Left ventricle myocardium inferior (tissue), 1 donor: ENCODE measurements at places on chromosomes 7 and 10.

- no peak for DNase-seq
These were observed 34.5 kb downstream of the PPP2R2D start for GRCh38 chr10:131935260-131935659.

DNA sequence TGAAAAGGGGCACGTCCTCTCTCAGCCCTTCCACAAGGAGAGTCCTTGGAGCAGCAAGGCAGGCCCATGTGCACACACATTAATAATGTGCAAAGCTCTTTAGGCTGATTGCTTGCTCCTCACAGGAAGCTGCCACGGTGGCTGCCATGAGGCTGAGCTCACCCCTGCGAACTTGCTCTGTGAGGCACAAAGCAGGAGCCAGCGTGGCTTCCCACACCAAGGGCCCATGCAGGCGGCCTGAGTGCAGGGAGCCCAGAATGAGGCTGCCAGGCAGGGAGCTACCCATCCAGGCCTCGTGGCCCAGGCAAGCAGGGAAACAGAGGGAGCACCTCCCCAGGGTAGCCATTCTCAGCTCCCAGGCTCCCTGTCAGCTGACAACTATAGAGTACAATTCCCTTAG, 242.9 kb downstream of the GRID1 start:
- DNase-seq, result no peak

GRCh38 chr10:3749600-3749999, 35.4 kb downstream of the KLF6 start:
- no peak for DNase-seq

DNA sequence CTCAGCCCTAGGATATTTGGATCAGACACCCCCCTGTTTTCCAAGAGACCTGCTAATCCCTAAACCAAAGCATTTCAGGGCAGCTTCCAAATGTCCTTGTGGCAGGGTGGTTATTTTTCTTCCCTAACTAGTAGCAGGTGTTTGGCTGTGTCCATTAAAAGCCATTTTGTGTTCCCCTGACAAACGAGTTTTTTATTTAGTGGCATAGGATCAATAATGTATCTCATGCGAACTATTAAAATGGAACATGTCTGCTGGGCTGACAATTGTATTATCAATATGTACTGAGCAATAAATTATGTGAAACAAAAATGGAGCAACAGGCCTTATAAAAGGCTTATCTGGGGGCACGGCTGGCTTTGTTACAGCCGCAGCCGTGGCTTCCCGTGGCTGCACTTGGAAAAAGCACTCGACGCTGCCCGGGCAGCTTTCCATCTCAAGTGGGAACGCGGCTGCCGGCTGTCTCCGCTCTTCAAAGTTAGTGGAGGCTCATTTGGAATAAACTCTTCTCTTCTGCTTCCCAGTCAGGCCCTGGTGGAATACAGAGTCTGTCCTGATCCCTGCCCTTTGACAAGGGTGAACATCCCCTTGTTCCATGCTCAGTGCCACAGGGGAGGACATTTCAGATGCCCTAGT, 554.3 kb downstream of the TYW1 start:
- DNase-seq, result peak; percentile 18

DNA sequence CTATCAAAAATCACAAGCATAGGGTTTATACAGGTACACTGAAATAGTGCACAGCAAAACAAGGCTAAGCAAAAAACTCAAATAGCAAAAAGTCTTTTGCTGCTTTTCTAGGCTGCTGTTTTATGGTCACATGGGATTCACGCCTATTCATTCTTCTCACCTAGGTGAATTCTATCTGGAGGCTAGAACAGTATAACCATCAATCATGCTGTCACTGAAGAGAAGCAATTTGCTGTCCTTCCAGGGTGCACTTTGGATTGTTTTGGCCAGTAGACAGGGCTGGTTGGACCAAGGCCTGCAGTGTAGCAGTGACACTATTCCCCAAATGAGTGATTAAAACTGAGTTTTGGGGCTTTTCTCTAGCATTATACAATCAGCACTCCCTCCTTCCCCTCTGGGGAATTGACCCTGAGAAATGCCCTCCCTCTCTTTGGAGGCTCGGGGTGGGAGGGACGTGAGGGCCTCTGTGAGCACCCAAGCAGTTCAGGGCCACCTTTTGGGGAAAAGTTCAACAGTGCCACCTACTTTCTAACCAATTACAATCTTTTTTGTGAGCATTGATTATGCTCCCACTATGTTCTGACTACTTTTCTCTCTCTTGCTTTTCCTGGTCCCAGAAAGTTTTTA, 16.2 kb upstream of the SND1 start:
- DNase-seq, result no peak

GRCh38 chr10:47330804-47331203, 8.6 kb downstream of the GDF2 start:
- DNase-seq, result no peak

DNA sequence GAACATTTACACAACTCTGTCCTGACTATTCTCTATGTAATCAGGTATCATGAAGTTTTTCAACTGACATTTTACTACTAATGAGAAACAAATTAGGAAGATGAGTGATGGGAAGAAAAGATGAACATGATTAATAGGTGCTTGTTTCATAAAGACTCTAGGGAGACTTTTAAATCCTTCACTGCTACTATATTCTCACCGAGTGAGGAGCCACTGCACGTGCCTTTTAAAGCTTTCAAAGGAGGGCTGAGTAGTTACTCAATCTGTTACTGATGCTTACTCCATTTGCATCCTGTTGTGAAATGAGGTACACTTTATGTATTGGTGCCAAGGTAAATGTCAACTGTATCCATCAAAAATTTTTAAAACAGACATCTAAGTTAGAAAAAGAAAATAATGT, 1.3 kb upstream of the COMMD3 start:
- DNase-seq, result no peak

DNA sequence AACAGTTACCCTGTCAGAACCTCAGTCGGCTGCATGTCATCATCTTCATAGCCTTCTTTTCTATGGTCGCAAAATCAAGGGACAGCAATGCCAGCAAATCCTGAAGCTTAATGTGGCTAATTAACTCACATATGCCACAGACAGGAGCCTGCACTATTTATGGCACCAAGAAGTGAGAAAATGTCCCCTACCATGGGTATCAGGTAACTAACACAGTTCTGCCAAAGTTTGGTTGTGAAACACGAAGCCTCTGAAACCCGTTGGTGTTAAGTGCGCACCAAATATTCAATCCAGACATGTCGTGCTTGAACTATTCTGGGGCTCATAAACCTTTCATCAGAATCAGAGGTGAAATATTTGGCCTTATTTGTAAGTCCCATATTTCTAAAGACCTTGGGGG, 63.3 kb downstream of the EVX1 start:
- no peak for DNase-seq

DNA sequence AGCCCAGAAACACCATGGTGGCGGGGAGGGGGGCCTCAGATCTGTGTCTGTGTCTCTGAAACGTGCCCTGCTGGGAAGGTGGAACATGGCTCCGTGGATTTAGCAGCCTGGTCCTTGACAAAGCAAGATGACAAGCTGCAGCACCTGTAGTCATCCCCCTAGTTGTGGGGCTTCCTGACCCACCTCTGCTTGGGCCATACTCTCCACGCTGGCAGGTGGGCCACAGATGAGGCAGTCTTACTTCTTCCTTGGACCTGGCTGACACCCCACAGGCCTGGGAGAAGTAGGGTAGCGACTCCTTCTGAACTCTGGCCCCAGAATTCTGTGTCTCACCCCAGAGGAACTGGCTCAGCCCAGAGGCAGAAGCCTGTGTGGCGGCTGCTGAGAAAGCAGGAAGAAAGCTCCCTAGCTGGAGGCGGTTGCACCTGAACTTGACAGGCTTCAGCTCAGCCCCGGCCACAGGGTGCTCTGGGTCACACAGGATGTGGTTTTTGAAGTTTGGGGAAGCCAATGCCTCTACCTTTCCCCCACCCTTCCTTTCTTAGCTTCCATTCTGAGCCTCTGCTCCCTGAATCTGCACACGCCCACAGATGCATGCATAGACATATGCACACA, 113.9 kb downstream of the ABLIM1 start:
- no peak for DNase-seq

GRCh38 chr7:135238112-135238744, 4.6 kb downstream of the STRA8 start:
- DNase-seq, result no peak

- DNase-seq, result no peak
These were observed 268.4 kb downstream of the GPR37 start for GRCh38 chr7:124497176-124497575.

DNA sequence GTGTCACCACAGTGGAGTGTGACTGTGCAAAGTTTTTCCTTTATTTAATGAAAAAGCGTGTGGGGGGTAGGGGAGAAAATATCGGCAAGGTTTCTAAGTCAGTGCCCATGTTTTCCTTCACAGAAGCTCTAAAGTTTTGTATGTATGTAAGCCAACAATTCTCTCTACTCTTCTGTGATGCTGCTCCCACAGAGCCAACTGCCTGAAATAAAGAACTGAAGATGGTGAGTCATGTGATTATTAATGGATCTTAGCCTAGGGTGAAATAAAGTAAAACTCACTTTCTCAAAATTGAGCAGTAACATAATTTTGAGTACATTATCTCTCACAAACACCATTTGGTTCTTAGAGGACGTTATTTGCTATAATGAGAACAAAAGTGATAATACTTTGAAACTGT, 143.7 kb downstream of the ELMO1 start:
- no peak for DNase-seq

GRCh38 chr7:97623333-97623732, 108.6 kb upstream of the TAC1 start:
- DNase-seq, result no peak

DNA sequence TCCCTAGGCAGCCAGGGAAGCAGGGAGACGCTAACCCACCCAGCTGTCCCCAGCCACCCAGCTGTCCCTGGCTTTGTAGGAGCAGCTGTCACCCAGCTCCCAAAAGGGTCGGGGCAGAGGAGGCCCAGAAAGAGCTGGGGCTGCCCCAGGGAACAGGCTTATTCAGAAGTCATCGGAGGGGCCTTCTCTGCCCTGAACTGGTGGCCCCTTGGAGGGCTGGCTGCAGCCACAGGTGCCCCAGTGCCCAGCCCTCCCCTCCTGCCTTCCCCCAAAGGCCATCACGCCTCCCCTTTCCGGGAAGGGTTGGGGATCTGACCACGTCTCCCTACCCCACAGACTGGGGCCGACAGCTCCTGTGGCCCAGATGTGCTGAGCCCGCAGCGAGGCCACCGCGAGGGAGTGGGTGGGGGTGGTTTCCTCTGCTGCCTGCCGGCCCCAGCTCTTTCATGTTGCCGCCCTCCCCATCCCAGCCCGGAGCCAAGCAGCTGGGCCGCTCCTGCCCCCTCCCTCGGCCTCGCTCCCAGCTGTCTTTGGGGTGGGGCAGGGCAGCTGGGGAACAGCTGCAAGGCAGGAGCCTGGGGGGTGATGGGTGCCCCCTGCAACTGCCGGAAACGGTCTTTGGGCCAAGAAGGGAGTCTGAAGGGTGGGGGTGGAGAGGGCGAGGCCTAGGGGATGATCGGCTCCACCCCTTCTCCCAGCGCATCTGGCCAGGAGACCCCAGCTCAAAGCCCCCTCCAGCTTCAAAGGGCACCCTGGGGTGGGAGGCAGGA, 16.8 kb downstream of the TRIM8 start:
- peak; percentile 77 for DNase-seq

GRCh38 chr10:67385566-67385965, 310.4 kb downstream of the CTNNA3 start:
- DNase-seq, result no peak

- DNase-seq, result no peak
These were observed 7.6 kb downstream of the WNT8B start for GRCh38 chr10:100470367-100470766.

GRCh38 chr7:93890464-93891068, at the start of gene TFPI2:
Gene TFPI2, minus strand, starts transcription at chr7:93890753. Its CDS starts 75 bp downstream, at chr7:93890678.
- DNase-seq, result peak; percentile 21

DNA sequence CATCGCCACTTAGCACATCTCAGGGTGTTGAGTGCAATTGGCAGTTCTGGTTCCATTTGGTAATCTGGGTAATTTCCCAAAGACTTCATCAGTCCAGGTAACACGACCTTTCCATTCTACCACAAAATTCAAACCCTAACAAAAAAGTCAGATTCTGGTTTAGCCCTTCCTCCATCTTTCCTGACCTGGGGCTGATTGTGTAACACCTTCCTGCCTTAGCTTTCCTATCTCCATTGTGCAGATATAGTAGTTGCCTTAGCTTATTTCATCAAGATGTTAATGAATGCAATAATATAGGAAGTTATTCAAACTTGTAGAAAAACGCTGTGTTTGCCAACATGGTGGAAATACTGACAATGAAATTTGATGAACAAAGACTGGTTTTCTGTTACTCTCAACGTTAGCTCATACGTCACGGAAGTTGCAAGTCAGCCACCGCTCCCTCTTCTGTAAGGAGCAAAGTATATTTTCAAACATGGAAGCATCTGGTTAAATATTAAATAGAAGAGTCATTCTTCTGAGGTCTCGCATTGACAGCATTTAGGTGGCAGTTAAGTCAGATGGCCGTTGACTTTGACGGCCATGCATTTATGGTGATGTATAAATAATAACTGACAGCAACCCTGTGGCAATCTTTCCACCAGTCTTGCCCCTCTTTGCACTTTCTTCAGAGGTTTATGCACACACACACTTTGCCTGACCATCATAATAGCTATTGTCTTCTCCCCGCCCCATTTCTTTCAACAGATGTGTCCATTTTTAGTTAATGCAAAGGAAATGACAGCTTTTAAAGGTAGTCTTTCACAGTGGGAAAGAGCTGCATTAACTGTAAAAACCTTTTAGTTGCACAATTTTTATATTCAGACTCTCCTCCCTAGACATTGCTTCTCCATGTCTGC, 205.1 kb upstream of the BMPER start:
- no peak for DNase-seq

DNA sequence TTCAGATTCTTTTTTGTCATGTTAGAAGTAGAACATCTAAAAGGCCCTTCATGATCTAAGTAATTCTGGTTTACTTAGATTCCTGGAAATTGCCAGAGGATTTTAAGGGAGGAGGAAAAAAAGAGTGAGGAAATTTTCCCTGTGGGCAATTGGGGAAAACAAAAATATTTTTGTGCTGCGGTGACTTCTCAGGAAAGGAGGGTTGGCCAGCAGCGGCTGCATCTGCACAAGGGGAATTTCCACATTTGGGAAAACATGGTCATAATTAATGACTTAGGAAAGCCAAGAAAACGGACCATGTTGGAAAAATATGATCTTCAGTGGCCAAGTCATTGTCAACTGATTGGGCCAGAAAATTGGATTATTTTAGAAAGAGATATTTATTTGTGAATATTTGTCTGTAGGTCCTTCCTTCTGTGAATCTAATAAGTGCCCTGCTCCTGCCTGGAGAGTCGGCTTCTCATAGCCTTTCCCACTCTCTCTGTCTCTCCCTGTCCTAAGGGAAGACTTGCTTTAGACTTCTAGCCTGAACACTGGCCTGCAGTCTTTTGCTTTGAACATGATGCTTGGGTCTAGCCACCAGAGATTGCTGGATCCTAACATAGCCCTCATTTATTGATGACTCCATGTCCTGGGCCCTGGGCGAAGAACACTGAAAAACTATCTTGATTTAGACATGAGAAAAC, 124.2 kb upstream of the MKLN1 start:
- no peak for DNase-seq
